ENCODE measurements at places on chromosomes 12 and 14. TPM values are rescaled to one million over a fixed set of nuclear protein-coding genes. Genes with fewer than 3 reads are reported as not detected.
A peak's percentile ranks its signal among the peaks of the same experiment; 100 is the strongest.

TMPO gene
- 178 TPM for polyA plus RNA-seq

YARS2 gene
- polyA plus RNA-seq = 31.7 TPM

OAS1 gene
- polyA plus RNA-seq = 13.5 TPM

MYH6 gene
- 0.20 TPM for polyA plus RNA-seq

GALNT8 gene
- polyA plus RNA-seq = 3.8 TPM

MMP19 gene
- 0.72 TPM for polyA plus RNA-seq

MSI1 gene
- 27.3 TPM for polyA plus RNA-seq

FBXO34 gene
- polyA plus RNA-seq = 38.7 TPM

PPP4R4 gene
- 0.42 TPM for polyA plus RNA-seq

SLC10A1 gene
- polyA plus RNA-seq = 0.26 TPM

IL26 gene
- not detected for polyA plus RNA-seq

DNA sequence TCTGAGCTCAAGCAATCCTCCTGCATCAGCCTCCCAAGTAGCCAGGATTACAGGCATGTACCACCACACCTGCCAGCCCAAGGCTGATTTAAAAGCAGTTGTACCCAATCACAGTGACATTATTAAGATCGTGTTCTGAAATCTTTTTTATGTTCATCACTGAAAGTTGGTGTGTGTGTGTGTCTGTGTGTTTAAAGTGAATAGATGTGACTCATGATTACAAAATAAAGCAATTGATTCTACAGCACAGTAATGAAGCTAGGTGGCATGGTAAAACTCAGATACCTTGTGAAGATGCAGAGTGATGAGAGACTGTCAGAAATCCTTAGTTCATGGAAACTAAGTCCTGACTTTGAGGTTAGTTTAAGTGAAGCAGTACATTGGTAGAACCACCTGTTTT lies 74.2 kb upstream of the ATP2B1 start:
- no peak for DNase-seq

- DNase-seq = no peak
Observed at GRCh38 chr14:33347796-33348195, 409.1 kb downstream of the NPAS3 start.

DNA sequence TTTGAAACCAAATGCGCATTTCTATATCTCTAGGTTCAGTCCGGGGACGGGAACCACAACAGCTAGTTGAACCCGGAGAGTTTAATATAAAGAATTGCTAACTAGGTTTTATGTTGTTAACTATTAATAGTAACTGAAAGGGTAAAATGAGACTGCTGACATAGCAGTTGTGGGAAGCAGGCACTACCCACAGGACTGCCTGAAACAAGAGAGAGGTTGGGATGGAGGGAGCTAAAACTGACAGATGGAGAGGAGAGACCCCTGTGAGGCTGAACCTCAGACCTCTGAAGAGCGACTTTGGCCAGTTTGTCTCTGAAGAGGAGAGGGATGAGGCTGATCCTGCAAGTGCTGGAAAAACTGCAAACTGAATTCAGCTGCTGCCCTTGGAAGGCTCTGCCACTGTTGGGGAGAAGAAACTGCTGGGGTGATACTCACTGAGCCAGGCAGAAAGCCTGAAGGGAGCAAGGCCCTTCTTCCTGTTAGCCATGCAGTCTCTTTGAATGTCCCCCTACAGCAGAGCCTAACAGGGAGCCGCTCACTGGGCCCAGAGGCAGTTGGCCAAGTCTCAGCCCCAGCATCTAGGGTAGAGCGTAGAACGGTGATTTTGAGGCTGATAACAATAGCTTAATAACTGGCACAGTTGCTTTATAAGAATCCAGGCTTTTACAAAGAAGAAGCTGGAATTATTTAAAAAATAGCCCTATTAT lies 172.2 kb downstream of the NPAS3 start:
- DNase-seq = no peak

GRCh38 chr14:68735856-68736255 lies 57.0 kb downstream of the ZFP36L1 start:
- DNase-seq = no peak

GRCh38 chr12:48123169-48123568 lies 4.0 kb downstream of the PFKM start:
- DNase-seq = no peak

- no peak for DNase-seq
Observed at GRCh38 chr14:71682337-71682736, 249.9 kb upstream of the RGS6 start.

GRCh38 chr12:50102131-50102531 lies 1.7 kb upstream of the GPD1 start:
- no peak for DNase-seq

DNA sequence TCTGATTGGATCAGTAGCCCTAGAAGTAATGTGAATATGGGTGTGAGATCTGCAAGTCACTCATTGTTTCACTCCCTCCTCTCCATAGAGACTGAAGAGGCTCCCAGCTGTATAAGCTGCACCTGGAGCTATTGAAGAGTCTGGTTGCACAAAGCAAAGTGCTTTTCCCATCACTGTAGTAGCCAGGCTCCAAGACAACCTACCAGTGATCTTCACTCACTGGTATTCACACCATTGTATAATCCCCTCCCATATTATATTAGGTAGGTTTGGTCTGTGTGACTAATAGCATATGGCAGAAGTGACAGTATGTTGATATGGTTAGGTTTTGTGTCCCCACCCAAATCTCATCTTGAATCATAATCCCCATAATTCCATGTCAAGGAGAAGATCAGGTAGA lies 64.4 kb downstream of the ZFC3H1 start:
- no peak for DNase-seq

- DNase-seq = no peak
Observed at GRCh38 chr14:105285174-105285573, 15.6 kb downstream of the BRF1 start.

DNA sequence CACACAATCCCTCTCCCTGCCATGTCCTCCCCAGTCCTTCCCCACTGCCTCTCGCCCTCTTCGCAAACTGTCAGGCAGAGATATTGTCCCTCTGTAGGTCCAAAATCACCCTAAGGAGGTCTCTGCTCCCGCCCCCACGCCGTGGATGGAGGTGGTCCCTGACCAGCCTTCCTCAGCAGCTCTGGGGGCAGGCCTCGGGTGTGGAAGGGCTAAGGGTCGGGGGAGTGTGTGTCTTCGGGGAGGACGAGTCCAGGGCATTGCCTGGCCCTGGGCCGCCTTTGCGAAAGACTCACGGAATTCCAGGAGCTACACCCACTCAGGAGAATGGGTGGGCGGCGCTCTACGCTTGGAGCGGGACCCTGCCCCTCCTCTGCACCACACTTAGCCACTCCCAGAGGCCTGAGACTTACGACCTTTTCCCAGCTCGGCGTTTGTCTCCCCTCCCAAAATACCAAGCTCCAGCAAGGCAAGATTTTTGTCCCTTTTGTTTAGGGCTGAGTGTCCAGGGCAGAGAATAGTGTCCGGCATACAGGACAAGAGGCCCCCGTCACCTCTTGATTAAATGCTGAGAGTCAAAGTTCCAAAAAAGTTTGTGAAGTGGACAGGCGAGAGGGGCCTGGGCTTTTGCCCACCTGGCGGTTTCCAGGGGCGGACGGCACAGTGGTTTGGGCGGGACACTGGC lies 881 bp downstream of the PYGL start:
- no peak for DNase-seq

DNA sequence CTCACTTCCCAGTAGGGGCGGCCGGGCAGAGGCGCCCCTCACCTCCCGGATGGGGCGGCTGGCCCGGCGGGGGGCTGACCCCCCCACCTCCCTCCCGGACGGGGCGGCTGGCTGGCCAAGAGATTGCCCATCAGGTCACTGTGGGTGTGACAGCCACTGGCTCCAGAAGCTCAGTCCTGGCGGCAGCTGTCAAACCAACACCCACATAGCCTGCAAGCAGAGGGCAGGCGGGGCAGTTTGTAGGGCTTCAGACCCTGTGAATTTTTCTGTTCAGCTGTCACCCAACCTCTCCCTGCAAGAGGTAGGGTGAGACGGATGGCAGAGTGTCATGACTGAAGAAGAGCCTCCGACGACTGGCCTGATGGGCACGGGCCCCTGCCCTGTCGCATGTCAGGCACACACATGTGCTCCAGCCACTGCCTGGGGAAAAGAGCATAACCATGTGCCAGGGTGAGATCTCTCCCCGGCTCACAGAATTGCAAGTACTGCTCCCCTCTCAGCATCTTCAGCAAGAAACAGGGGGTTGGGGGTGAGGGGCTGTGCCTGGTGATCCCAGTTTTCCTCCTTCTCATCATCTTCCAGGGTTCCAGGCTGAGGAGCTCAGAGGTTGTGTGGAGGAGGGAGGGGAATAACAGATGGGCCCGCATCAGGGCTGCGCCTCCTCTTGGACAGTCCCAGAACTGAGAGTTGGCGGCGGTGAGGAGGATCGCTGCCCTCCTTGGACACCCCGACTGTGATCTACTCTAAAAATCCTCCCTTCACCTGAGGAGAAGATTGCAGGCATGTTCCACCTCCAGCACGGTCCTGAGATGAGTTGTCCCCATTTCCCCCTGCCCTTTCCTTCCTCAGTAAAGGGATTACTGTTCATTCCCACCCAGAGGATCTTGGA lies 11.2 kb upstream of the PRPH start:
- no peak for DNase-seq

- DNase-seq = no peak
Observed at GRCh38 chr14:48792376-48793024, 793.7 kb downstream of the RPS29 start.

DNA sequence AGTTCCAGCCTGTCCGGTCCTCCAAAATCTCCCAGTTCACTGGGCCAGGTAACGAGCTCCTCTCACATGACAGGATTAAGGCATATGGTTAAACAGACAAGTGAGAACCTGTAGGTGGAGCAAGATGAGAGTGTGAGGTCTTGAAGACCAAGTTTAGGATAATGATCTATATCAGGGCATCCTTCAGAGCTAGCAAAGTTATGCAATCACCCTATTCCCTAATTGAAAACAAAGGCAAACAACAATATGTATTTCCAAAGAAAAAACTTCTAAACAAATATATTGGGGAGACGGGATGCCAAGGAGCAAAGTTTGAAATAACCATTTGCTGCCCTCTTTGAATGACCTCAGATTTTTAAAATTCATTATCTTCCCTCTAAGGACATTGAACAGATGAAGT lies 571.2 kb downstream of the BCL11B start:
- DNase-seq = no peak

- DNase-seq = no peak
Observed at GRCh38 chr12:98968896-98969295, 323.8 kb downstream of the APAF1 start.

DNA sequence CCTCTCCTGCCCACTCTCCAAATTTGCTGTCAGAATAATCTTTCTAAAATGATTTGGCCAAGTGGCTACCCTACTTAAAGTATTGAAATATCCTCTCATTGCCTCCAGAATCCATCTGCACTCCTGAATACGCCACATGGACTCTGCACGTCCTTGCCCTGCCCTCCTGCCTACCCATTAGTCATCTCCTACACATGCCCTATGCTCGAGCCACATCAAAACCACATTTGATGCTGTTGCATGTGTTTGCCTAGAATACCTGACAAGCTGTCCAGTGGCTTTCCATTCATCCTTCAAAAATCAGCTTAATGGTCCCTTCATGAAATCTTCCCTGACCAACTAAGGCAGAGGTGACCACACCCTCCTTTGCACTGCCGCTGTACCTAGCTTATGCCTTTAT lies 17.0 kb downstream of the VCPKMT start:
- no peak for DNase-seq

DNA sequence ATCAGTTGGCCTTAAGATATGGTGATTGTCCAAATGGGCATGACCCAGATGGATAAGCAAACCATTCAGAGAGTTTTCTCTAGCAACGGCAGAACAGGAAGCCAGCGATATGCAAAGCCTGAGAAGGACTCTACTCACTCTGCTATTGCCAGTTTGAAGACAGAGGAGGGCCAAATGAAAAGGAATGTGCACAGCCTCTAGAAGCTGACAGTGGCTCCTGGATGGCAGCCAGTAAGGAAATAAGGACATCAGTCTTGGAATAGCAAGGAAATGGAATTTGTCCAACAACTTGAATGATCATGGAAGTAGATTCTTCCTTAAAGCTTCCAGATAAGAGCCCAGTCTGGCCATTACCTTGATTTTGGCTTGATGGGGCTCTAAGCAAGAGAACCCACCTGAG lies 60.0 kb downstream of the TMTC2 start:
- DNase-seq = no peak

DNA sequence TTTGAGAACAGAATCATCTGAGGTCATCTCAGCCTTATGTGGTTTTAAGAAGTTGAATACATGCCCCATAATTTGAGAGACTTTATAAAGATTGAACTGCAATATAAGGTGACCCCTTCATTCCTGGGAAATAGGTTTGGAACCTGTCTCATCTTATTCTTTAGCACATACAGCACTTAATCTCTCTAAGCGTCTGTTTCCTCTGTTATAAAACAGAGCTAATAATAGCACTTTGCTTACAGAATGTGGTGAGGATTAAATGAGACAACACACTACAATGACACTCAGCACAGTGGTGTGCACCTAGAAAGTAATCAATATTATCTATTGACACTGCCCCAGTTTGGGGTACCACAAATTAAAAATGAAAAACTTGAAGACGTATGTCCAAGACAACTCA lies 102.1 kb downstream of the DUSP6 start:
- no peak for DNase-seq

DNA sequence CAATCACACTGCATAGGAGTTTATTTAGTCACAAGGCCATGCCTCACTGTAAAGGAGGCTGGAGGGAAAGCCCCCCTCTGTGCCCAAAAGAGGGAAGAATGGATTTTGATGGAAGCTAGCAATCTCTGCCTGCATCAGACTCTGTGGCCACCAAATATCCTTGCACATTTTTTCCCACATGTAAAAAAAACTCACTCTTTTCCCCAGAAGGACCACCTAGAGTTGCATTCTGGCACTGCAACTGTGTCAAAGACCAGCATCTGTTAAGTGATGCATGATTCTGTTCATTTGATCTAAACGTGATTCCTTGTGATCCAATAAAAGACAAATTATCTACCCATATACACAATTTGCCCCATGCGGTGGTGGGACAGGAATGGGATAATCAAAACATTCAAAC lies 8.0 kb downstream of the RHOJ start:
- DNase-seq = no peak

- no peak for DNase-seq
Observed at GRCh38 chr12:88538697-88539096, 41.6 kb downstream of the KITLG start.

DNA sequence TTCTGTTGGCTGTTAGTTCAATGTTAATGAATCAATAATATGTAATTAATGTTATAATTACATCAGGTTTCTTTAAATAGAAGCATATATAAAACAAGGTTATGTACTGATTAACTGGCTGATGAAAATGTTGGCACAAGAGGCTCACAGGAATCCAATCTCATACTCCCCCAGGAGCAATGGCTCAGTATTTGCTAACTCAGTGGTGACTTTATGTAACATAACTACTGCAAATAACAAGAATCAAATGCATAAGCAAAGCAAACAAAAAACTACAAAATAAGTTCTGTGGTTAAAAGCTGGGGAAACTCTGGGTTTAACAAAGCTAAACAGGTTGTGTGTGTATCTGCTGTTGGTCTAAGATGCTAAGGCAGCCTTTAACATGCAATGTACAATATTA lies 27.7 kb upstream of the BBS10 start:
- no peak for DNase-seq

- DNase-seq = peak; percentile 24
Observed at GRCh38 chr12:27779416-27779919, 565 bp upstream of the KLHL42 start.

GRCh38 chr12:77493302-77494168 lies 337.2 kb upstream of the NAV3 start:
- DNase-seq = no peak

Data from renal cortex interstitium (tissue), 15 donors.